CD4-positive, alpha-beta T cell treated with Interferon gamma for 1 hour (primary cell): ENCODE measurements at places on chromosomes 2 and 18.

DNA sequence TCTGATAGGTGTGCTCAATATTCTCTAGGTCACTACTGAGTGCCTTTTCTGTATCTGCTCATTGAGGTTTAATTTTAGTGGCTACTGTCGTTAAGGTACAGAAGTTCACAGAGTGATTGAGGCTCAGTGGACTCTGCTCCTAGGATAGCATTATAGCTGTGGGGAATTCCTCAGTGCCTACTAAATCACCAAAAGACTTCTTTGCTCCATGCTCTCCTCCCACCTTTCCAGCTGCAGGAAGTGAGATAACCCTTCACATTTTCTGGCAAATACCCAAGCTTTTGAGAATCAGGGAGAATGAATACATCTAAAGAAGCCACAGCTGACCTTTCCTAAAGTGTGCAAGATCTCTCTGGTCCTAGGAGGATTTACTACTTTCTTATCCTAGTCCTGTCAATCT is 95.2 kb upstream of the FSIP2 start:
- no peak for DNase-seq

GRCh38 chr2:43576981-43577892 is 18.6 kb downstream of the THADA start:
- peak; percentile 30 for DNase-seq

GRCh38 chr2:5064687-5065086 is 627.5 kb upstream of the SOX11 start:
- DNase-seq, result no peak

- no peak for DNase-seq
These were observed 1374.9 kb upstream of the CELF4 start for GRCh38 chr18:38940475-38940862.

- DNase-seq, result peak; percentile 15
These were observed 93.9 kb upstream of the LGALSL start for GRCh38 chr2:64359892-64360657.

DNA sequence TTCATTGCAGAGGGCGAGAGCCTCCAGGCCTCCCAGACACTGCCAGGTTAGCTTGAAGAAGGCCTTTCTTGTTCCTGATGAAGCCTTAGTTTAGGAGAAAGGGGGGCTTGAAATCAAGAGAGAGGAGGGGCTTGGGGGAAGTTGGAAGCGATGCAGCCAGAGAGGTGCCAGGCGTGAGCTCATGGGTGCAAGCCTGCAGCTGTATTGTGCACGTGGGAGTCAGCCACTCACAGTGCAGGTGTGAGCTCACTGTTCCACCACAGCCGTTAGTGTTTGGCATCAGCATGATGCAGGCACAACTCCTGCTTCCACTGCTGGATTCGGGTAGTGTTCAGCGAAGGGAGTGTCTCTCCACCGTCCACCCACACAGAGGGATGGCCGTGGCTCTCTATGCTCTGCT is 68.4 kb upstream of the ALPP start:
- DNase-seq, result peak; percentile 32

- no peak for DNase-seq
These were observed 30.8 kb downstream of the TBC1D8 start for GRCh38 chr2:101120124-101120996.

- DNase-seq, result no peak
These were observed 35.5 kb upstream of the TTR start for GRCh38 chr18:31555971-31556747.

GRCh38 chr18:34370704-34371395 is 146.1 kb upstream of the NOL4 start:
- DNase-seq, result no peak

DNA sequence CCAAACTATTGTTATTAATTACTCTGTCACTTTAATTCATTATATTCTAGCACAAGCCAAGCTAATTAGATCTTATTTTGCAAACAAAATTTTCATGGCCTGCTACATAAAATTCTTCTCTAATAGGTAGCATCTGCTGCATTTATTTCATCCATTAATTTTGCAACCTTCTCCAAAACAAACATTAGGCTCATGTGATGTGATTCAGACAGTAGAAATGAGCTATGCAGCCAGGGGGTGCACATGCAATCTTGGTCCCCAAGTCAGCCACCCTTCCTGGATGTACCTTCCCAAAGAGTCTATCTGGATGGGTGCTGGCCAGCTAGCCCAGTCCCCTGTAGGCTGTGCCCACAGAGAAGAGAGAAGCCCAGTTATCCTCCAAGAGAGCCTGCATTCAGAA is 242.1 kb upstream of the OSR1 start:
- no peak for DNase-seq

DNA sequence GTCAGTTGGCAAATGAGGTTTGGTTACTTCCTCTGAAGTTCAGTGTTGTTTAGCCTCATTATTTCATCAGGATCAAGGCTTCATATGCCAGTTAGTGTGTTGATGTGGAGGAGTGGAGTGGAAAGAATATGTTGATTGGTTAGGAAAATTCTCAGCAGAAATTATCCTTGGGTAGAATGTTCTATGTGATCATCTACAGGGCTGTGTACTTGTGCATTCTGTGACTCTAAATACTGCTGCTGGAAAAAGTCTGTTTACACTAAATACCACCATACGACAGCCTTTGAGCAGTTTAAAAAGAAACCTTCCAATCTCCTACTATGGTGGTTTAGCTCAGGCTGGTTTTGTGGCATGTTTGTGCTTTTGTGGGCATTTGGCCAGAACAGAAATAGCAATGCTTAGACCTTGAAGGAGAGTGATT is 25.8 kb downstream of the CAB39 start:
- DNase-seq, result no peak

DNA sequence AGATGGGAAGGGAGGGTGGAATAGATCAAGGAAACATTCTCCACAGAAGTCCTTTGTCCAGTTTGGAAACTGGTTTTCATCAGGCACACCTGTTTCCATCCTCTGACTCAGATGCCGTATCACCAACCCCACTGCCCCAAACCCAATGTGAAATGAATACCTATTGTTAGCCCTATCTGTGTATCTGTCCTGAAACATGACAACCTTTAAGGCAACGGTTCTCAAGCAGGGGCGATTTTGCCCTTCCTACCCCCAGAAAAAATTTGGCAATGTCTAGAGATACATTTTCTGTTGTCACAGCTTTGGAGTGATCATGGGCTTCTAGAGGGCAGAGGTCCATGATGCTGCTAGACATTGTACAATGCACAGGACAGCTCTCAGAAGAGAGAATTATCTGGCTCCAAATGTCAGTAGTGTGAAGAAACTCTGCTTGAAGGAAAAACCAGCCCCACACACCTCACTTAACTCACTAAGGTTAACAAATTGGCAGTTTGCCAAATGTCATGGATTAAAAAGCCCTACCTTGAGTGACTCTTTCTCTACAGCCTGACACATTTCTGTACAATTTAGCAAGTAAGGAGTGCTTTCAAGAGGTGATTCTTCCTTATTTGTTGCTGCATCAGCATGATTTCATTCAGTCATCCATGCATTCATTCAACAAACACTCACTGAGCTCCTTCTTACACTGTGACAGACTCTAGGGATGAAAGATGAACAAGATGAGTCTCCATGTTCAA is 3.4 kb downstream of the SCTR start:
- no peak for DNase-seq

GRCh38 chr18:6885992-6886796 is 156.7 kb downstream of the ARHGAP28 start:
- DNase-seq, result no peak

DNA sequence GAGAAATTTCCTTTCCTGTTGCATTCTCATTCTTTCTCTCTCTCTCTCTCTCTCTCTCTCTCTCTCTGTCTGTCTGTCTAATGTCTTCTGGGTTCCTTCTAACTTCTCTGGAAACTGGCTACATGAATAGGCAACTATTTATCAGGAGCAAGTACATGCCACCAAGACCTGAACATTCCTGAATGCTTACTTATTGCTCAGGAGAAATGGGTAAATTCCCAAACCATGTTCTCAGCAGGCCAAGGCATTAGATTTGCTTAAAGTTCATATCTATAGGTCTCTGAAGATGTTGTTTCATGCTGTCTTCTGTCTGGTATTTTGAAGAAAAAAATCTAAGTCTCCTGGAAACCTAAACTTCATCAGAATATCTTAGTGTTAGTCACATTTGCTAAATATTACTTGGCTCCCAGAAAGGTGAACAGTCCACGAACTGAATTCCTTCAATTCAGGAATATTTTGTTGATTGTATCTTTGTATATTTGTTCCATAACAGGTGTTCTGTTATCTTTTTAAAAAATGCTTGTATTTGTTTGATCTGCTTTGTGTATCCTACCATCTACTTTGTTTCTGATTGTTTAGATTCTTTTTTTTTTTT is 77.2 kb upstream of the FIGN start:
- no peak for DNase-seq

DNA sequence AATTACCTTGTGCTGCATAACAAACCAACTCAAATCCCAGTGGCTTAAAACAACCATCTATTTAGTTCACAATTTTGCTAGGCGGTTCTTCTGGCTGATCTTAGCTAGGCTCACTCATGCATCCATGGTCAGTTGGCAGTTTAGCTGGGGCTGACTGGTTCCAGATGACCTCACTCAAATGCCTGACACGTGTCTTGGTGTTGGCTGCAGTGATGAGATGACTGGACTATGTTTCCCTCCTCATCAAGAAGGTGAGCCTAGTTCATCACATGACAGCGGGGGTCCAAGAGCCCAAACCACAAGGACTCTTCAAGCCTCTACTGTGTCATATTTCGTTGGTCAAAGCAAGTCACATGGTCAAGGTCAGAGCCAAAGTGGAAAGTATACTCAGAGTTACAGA is 42.7 kb upstream of the ACTR3 start:
- DNase-seq, result no peak

DNA sequence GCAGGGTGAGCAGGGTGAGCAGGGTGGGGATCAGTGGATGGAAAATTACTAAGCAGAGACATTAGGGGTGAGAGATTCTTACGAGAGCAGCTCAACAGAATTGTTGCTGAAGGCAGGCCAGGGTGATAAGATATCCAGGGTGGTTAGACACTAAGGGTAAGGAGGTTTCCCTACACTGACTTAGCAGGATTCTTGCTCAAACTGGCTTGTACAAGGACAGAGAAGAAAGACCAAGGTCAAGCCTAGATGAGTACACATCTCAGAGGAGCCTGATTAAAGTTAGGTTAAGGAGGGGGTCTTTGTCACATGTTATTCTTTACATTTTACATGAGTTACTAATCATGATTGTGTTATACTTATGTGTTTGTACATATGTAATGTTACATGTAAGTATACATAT is 262.8 kb upstream of the FANCL start:
- no peak for DNase-seq

DNA sequence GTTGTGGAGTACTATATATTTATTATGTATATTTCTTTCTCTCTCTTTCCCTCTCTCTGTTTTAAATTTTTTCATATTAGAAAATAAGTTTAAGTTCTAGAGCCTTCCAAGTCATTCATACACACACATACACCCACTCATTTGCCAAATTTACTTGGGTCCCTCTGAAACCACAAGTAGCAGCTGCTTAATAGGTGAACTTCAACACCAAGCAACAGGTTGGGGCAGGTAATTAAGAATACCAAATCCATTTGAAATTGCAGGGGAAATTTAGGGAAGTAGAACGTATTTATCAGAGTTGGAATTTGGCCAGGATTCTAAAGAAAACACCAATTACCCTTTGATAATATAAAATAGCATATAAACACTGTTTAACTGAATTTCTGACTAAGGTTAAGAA is 75.0 kb upstream of the RBBP8 start:
- DNase-seq, result no peak

- no peak for DNase-seq
These were observed 373.8 kb downstream of the LNPK start for GRCh38 chr2:175628243-175628642.

DNA sequence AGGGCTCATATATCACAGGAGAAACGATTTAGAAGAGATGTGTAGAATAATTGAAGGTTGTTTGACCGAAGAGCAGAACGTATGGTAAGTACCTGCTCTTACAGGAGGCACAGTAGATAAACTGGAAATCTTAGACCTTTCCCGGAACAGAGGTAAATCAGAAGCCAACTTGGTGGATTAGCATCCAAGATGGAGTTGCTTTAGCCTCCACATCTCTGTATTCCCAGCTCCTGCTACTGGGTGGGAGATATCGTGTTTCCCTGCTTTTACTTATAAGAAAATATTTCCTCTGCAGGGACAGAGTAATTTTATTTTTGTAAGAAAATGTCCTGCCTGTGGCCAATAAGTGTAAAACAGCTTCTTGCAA is 164.5 kb downstream of the SLC39A10 start:
- no peak for DNase-seq

DNA sequence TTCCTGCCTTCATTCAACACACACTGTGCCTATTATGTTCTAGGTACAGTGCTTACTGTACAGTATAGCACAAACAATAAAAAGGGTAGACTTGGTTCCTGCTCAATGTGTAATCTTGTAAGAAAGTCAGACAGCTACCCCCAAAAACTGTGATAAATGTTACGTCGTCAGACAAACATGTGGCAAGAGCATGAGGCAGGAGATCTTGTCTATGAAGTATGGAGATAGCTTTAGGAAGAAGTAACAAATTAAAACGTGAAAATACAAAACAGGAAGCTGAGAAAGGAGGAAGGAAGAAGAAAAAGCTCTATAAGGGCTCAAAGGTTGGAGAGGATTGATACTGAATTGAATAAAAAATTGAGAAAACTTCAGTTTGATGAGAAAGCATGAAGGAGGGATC is 276.2 kb upstream of the HNRNPA3 start:
- no peak for DNase-seq

DNA sequence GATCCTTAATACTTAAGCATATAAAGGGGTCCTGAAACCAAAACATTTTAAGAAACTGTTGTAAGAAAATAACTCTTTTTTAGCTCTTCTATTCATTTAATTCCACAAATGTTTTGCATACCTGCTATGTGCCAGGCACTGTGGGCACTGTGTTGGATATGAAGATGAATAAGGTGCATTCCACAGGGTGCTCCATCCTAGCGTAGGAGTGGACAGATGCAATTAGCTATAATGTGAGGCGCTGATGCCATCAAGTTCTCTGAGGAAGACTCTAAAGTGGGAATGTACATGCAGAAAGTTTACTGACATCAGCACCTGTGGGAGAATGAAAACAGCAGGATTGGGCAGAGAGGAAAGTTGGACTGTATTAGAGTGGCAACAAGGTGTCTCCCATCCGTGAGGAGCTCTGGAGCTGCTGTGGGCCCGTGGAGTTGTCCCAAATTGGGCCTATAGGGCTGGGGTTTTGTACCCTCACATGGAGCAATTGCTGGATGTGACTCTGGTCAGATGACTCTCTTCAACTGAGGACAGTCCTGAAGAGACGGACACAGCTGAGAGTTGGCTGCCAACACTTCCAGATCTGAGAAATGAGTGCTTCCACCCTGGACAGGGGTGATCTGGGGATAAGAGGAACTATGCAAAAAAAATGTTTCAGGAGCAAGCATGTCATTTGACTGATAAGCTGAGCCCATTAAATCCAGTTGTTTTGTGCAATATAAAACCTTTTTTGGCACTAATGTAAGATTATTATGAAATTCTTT is 22.3 kb downstream of the CD8A start:
- DNase-seq, result no peak
